Cardiac muscle cell (in vitro differentiated cells and primary cell): ENCODE measurements at places on chromosomes 7 and 10.
A peak's percentile ranks its signal among the peaks of the same experiment; 100 is the strongest.

DNA sequence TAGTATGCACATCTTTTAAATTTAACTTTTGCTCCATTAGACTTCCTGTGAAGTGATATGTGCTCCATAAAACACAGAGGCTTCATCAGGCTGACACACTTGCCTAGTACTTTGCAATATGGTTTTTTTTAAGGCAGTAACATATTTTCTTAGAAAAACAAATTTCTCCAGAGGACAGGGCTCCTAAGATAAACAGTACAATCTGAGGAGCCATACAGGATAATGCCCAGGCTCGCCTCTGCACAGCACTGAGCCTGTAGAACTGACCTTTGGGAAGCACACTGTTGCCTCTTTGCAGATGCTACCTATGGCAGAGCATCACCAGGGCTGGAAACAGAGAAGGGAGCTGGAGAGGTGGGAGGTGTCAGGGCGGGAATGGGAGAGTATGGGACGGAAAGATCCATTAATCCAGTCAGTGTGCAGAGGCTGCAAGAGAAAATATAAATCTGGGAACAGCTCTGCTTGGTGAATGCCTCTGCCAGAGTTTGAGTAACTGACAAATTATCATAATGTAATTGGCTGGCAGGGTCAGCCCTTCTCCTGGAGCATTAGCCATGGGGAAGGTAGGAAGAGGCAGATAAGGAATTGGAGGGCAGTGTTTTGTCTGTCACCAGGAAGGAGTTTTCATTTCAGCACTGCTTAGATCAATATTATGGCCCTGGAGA lies 132.3 kb downstream of the CREB5 start:
- H3K27me3 ChIP-seq, result no peaks in the 10 kb centered on the region
- H3K4me3 ChIP-seq, result no peak overlapping the region
- H3K4me1 ChIP-seq, result peaks cover 8% of the 10 kb centered on the region
- no peak for DNase-seq
- no peaks in the 10 kb centered on the region for H3K36me3 ChIP-seq
- H3K27ac ChIP-seq, result no peak overlapping the region

- DNase-seq, result peak; percentile 96
- peak within 1 kb of the TSS; percentile 53 for H3K27ac ChIP-seq
- H3K4me3 ChIP-seq, result peak within 1 kb of the TSS; percentile 67
- no peaks in the 10 kb centered on the region for H3K36me3 ChIP-seq
- peaks cover 2% of the 10 kb centered on the region for H3K4me1 ChIP-seq
Observed at GRCh38 chr10:43574001-43574892, at the start of gene ZNF239. Gene ZNF239 (minus strand): TSS chr10:43574616. CDS start chr10:43558079, 16,537 bp downstream.

GRCh38 chr10:120458432-120458831 lies 1.4 kb downstream of the PLPP4 start:
- H3K4me1 ChIP-seq, result peaks cover 6% of the 10 kb centered on the region
- H3K36me3 ChIP-seq, result no peaks in the 10 kb centered on the region
- no peak overlapping the region for H3K27ac ChIP-seq
- DNase-seq, result no peak
- peaks cover 28% of the 10 kb centered on the region for H3K27me3 ChIP-seq
- no peak overlapping the region for H3K4me3 ChIP-seq

DNA sequence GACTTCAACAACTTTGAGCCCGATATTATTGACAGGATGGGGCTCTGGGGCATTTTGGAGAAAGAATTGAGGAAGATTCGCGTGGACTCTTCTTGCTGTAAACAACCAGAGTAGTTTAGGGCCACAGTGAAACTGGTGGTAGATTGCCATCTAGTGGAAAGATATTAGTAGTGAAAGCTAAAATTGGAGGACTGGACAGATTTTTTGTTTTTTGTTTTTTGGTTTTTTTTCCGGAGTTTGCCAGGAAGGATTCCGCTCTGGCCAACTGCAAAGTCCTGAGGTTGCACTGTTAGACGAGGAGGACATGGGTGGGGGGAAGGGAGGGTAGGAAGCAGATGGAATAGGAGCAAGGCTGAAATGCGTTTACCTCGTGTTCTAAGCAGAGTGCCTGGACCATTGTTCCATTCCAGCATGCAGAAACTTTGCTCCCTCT lies 11.7 kb downstream of the NOBOX start:
- peak; percentile 61 for DNase-seq
- H3K36me3 ChIP-seq, result no peaks in the 10 kb centered on the region
- no peak overlapping the region for H3K27ac ChIP-seq
- no peaks in the 10 kb centered on the region for H3K4me1 ChIP-seq

- H3K4me3 ChIP-seq, result no peak overlapping the region
- H3K36me3 ChIP-seq, result no peaks in the 10 kb centered on the region
- no peak for DNase-seq
- H3K27me3 ChIP-seq, result no peaks in the 10 kb centered on the region
Observed at GRCh38 chr7:81816312-81816711, 46.5 kb upstream of the HGF start.

DNA sequence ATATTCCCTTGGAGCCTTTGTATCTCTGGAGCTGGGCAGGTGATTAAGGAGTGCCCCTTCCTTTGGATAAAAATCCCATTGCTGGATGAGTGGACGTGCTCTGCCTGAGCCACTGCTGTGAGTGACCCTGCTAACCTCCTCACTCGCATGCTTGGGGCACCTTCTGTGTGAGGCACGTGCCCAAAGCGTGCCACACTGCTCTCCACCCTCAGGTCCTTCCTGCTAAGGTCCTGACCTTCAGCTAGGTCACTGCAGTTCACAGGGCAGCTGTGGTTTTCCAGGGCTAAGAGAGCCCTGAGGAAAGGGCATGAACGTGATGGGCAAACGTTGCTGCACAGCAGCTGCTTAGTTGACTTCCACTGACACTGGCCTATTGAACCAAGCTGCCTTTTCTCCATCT lies 204.4 kb upstream of the COBL start:
- H3K4me3 ChIP-seq, result no peak overlapping the region
- no peak overlapping the region for H3K27ac ChIP-seq
- H3K4me1 ChIP-seq, result no peaks in the 10 kb centered on the region
- no peak for DNase-seq

- no peak overlapping the region for H3K4me3 ChIP-seq
- DNase-seq, result no peak
- no peaks in the 10 kb centered on the region for H3K27me3 ChIP-seq
- no peaks in the 10 kb centered on the region for H3K4me1 ChIP-seq
- H3K36me3 ChIP-seq, result no peaks in the 10 kb centered on the region
Observed at GRCh38 chr10:46232666-46233065, 54.1 kb upstream of the ANTXRL start.

DNA sequence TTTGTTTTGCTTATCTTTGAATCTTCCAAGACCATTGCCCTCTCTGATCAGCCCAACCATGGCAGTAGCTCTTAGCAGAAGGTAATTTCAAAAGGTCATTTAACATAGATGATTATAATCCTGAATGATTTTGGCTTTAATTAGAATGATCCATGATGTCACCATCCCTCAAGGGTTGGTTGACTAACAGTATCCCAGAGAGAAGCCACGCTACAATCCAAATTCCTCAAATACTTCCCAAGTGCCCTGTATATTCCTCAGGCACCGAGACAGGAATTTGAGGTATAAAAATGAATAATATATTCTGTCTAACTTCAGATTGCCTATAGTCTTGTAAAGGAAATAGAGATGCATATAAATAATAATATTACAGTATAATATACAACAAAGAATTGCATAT lies 42.1 kb upstream of the TMEM196 start:
- H3K27me3 ChIP-seq, result no peaks in the 10 kb centered on the region
- no peak overlapping the region for H3K4me3 ChIP-seq
- H3K36me3 ChIP-seq, result no peaks in the 10 kb centered on the region
- no peak for DNase-seq

GRCh38 chr10:130714742-130715467 lies 578.7 kb downstream of the GLRX3 start:
- H3K27ac ChIP-seq, result no peak overlapping the region
- no peaks in the 10 kb centered on the region for H3K4me1 ChIP-seq
- no peak for DNase-seq
- H3K36me3 ChIP-seq, result no peaks in the 10 kb centered on the region
- no peaks in the 10 kb centered on the region for H3K27me3 ChIP-seq

GRCh38 chr7:49497471-49497870 lies 276.0 kb upstream of the VWC2 start:
- H3K4me3 ChIP-seq, result no peak overlapping the region
- H3K27ac ChIP-seq, result no peak overlapping the region
- no peaks in the 10 kb centered on the region for H3K36me3 ChIP-seq
- H3K27me3 ChIP-seq, result no peaks in the 10 kb centered on the region

GRCh38 chr7:26910221-26910620 lies 45.8 kb upstream of the SKAP2 start:
- DNase-seq, result no peak
- H3K36me3 ChIP-seq, result no peaks in the 10 kb centered on the region
- H3K4me3 ChIP-seq, result no peak overlapping the region
- no peak overlapping the region for H3K27ac ChIP-seq

GRCh38 chr10:26555719-26556368 lies 117.7 kb downstream of the APBB1IP start:
- no peak overlapping the region for H3K4me3 ChIP-seq
- H3K36me3 ChIP-seq, result no peaks in the 10 kb centered on the region
- H3K27ac ChIP-seq, result no peak overlapping the region
- peak; percentile 91 for DNase-seq

DNA sequence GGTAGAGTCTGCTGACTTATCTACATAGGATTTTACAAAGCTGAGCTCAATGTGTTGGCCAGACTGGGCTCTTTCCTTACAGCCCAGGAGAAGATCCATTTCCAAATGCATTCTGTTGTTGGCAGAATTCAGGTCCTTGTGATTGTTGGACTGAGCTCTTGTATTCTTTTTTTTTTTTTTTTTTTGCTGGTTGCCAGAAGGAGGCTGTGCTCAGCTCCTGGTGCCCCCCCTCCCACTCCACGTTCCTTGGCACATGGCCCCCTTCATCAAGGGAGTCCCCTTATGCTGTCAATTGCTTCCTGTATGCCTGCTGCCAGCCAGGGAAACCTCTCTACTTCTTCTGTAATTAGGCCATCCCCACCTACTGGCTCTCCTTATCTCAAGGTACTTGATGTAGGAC lies 518.1 kb upstream of the AKR1E2 start:
- no peak overlapping the region for H3K27ac ChIP-seq
- H3K4me1 ChIP-seq, result peaks cover 21% of the 10 kb centered on the region
- DNase-seq, result peak; percentile 47

DNA sequence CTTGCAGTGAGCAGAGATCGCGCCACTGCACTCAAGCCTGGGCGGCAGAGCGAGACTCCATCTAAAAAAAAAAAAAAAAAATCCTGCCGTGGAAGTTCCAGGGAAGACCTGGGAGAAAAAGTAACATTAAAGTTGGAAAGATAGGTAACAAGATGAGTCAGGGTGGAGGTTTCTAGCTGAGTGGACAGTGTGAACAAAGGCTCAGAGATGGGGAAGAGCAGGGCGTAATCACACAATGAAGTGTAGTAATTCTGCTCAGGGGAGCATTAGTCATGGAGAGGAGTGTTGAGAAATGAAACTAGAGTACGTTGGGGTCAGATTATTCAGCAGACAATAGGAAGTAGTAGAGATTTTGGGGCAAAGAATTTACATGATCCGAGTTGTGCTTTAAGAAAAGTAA lies 21.6 kb upstream of the WASL start:
- no peaks in the 10 kb centered on the region for H3K4me1 ChIP-seq
- peak; percentile 81 for DNase-seq
- H3K4me3 ChIP-seq, result no peak overlapping the region
- H3K27me3 ChIP-seq, result no peaks in the 10 kb centered on the region
- no peaks in the 10 kb centered on the region for H3K36me3 ChIP-seq

DNA sequence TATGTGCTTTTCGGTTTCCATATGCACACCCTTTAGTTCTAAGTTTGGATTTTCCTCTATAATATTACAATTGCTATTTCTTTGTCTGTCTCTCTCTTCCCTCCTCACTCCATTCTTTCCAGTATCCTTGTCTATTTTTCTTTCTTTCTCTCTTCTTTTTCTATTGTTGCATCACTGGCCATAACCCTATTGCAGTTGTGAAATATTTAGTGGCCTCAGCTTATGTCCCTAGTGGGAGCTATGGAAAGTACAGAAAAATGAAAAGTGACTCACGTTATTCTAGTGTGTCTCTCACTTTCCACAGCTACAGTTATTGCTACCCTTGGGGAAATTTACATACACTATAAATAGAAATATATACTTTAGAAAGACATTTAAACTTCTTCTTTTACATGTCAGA lies 59.1 kb downstream of the CNTNAP2 start:
- no peaks in the 10 kb centered on the region for H3K4me1 ChIP-seq
- peak; percentile 23 for DNase-seq
- no peaks in the 10 kb centered on the region for H3K27me3 ChIP-seq
- H3K36me3 ChIP-seq, result no peaks in the 10 kb centered on the region
- H3K27ac ChIP-seq, result no peak overlapping the region

- no peaks in the 10 kb centered on the region for H3K36me3 ChIP-seq
- peaks cover 60% of the 10 kb centered on the region for H3K27me3 ChIP-seq
- H3K27ac ChIP-seq, result no peak within 1 kb of the TSS
- peaks cover 12% of the 10 kb centered on the region for H3K4me1 ChIP-seq
Observed at GRCh38 chr7:103446049-103446520, at the start of gene SLC26A5. Gene SLC26A5 (minus strand): TSS chr7:103446207. CDS start chr7:103421514, 24,693 bp downstream.

DNA sequence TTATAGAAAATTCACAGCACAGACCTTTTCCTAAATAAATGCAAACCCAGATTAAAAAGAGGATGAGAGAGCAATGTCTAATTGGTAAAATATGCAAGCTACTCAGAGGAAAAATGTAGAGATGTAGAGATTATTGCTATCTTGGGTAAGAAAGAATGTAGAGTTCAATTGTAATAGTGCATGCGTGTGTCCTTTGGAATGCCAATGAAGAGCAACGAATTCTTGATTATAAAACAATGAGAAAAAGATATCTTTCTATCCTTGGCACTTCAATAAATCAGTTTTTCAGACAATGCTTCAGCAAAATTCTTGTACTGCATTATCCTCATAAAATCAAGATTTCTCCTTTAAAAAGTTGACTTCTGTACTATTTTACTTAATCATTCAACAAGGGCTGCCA lies 50.9 kb downstream of the SEMA3D start:
- H3K27ac ChIP-seq, result no peak overlapping the region
- peak; percentile 53 for DNase-seq
- no peaks in the 10 kb centered on the region for H3K27me3 ChIP-seq
- no peak overlapping the region for H3K4me3 ChIP-seq
- H3K36me3 ChIP-seq, result no peaks in the 10 kb centered on the region
